Articular chondrocyte of knee joint (primary cell): ENCODE measurements at places on chromosomes 11 and 22. TPM values are rescaled to one million over a fixed set of nuclear protein-coding genes. Genes with fewer than 3 reads are reported as not detected.

Gene DEFB131B
- total RNA-seq = not detected in 2 replicates

Gene PTPN5
- not detected in 2 replicates for total RNA-seq

Gene SYNGR1
- 4.8 and 11.0 TPM in 2 replicates for total RNA-seq

Gene PGA3
- total RNA-seq = 0.39 and 0.54 TPM in 2 replicates

Gene CSNK2A3
- total RNA-seq = 2.7 and 5.1 TPM in 2 replicates

Gene PARVG
- 0.11 TPM in 1 of 2 replicates, not detected in the other for total RNA-seq

Gene SLC25A45
- total RNA-seq = 3.8 and 4.4 TPM in 2 replicates

Gene FGF3
- total RNA-seq = not detected in 2 replicates

Gene NLRP14
- total RNA-seq = 0.13 and 0.22 TPM in 2 replicates
